NCI-H187 treated with DMSO at 0.1 percent for 48 hours (cell line): ENCODE measurements at places on chromosomes 4 and X.

GRCh38 chr4:168585168-168586091, 88.6 kb downstream of the PALLD start:
- DNase-seq = no peak

DNA sequence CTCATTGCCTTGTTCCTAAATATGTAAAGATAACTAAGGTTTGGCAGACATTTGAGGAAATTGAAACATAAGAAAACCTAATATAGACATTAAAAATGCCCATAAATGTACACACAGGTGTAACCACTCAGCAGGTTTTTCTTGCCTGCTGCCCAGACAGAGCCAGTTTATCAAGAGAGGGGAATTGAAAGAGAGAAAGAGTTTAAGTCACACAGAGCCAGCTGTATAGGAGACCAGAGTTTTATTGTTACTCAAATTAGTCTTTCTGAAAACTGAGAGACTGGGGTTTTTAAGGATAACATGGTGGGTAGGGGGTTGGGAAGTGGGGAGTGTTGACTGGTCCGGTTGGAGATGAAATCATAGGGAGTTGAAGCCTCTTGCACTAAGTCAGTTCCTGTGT, 119.0 kb downstream of the CFAP299 start:
- DNase-seq = no peak

DNA sequence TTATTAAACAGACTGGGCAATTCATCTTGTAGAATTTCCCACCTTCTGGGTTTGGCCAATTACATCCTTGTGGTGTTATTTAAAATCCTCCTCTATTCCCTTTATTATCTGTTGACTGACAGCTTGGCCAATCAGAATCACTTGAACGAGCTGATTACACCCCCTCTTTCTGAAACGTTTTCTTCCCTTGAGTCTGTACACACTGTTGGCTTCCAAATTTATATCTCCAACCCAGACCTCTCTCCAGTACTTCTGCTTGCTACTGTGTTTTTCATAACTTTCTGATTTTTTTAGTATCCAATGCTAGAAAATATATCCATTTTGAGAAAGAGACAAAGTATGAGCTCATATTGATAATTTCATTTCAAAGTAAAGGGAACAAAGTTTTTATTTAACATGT, 14.8 kb downstream of the CD38 start:
- no peak for DNase-seq

DNA sequence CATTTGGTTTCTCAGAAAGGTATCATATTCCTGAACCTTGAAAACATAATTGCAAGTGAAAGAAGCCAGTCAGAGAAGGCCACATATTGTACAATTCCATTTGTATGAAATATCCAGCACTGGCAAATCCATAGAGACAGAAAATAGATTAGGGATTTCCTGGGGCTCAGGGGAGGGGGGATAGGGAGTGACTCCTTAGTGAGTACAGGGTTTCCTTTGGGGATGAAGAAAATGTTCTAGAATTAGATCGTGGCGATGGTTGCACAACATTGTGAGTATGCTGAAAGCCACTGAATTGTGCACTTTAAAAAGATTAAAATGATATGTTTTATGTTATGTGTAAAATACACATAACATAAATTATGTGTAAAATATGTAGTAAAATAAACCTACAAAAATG, 10.3 kb downstream of the XPNPEP2 start:
- no peak for DNase-seq

DNA sequence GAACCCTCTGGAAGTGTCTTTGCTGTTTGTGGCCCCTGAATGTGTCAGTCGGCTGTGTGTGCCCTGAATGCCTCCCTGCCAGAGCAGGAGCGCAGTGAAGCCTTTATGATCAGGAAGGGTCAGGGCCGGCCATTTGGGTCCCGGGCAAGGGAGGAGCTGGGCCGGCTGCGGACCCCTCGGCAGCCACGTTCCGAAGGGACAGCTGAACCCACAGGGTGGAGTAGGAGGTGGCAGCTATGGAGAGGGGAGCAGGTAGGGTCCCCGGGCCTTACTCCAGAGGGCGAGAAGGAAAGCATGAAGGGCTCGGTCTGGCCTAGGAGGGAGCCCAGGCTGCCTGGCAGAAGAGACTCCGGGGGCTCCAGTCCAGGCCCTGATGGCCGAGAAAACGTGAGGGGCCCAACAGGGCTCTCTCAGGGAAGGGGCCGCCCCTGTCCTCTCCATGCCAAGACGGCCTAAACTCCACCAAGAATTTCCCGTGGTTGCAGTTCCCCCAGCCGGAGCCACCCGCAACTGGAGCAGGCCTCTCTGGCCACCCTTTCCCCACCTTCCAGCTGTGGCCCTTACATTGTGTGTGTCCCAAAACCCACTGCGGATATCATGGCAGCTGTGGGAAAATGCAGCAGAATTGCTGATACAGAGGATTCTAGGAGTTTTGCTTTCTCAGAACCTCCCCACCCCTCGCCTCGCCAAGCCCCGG, 182.2 kb upstream of the STK26 start:
- DNase-seq = no peak

DNA sequence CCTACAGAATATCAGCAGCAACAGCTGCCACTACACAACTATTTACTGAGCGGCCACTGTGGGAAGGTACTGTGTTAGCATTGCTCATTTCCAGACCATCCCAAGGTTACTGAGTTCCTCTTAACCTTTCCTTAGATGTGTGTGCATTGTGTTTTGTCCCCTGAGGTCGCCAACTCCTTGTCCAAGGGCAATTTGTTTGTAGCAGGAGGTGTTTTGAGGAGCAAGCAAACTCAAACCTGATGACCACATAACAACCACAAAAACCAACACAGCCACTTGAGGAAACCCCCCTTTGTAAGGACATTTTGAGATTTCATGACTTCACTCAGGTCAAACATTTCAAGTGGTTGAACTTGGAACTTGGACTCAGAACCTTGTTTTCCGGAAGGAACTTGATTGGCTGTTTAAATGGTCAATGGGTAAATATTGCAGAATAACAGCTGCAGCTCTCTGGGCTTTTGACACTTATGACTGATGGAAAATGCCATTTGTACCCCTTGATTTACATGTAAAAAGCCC, 122.3 kb downstream of the MID1IP1 start:
- DNase-seq = no peak

DNA sequence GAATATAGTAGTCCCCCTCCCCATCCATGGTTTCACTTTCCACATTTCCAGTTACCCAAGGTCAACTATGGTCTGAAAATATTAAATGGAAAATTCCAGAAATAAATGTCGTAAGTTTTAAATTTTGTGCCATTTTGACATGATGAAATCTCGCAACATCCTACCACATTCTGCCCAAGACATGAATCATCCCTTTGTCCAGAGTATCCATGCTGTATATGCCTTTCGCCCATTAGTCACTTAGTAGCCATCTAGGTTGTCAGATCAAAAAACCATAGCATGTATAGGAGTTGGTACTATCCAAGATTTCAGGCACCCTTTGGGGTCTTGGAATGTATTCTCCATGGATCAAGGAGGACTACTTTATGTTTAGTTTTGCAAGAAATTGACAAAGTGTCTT, 8.3 kb downstream of the PRRG1 start:
- no peak for DNase-seq

GRCh38 chr4:97349468-97350186, 793.6 kb downstream of the STPG2 start:
- DNase-seq = peak; percentile 65

GRCh38 chr4:83890816-83891215, 354.9 kb downstream of the GPAT3 start:
- DNase-seq = no peak

DNA sequence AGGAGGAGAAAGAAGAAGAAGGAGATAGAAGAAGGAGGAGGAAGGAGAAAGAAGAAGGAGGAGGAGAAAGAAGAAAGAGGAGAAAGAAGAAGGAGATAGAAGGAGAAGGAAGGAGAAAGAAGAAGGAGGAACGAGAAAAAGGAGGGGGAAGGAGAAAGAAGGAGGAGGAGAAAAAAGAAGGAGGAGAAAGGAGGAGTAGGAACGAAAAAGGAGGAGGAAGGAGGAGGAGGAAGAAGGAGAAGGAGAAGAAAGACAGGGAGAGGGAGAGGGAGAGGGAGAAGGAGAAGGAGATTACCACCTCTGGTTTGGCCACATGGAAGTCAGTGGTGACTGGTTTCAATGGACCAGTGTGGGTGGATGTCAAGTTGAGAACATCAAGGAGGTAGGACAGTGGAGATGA, 50.0 kb upstream of the VEGFD start:
- DNase-seq = no peak

DNA sequence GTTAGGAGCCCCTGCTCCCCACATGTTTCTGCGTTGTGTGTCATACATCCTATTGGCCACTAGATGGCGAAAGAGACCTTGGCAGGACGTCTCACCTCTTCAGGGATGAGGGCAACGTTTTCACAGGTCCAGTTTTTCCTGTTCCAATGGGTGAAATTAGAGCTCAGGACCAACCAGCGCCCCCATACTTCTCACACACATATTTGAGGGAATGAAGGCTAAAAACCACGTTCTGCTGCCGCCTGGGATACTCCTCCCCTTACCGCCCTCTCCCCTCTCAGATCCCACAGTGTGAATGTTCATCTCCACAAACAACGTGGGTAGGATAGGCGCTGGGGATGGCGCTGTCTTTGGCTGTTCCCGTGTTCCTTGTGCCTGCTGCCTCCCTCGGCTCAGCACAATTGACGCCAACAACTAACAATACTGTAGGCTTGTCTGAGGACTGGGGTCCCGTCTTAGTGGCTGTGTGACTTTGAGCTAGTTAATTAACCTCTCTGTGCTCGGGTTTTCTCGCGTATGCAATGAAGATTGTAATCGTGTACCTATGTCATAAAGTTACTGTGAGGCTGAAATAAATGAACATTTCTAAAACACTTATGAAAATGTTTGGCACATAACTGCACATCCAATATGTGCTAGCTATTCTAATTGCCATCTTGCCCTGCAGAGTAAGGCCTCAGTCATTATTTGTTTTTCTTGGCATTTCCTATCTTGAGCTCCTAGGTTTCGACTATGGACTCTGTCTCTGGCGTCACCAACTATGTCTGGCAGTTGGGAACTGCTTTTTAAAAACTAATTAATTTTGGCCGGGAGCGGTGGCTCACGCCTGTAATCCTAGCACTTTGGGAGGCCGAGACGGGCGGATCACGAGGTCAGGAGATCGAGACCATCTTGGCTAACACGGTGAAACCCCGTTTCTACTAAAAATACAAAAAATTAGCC, 181.3 kb upstream of the STK26 start:
- peak; percentile 7 for DNase-seq
